ENCODE measurements at places on chromosomes 1 and 21.

DNA sequence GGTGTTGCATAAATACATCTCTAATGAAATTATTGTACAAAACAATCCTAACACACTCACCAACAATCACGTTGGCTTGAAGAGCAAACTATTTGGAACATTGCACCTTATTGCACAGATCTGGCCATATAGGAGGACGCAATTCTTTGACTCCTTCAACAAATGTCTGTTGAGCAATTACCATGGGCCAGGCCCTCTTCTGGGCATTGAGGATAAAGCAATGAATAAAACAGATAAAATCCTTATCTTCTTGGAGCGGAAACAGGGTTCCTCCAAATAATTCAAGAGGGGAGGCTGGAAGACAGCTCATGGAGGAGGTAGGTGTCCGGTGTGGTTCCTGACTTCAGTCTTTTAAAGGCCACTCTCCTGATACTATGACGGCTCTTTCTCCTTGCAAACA, 43.3 kb downstream of the PAX7 start:
- H3K27me3 ChIP-seq = no peaks in the 10 kb centered on the region
- H3K4me3 ChIP-seq = no peak overlapping the region
- no peak overlapping the region for H3K27ac ChIP-seq
- H3K36me3 ChIP-seq = no peaks in the 10 kb centered on the region
- no peak for DNase-seq
- H3K4me1 ChIP-seq = no peaks in the 10 kb centered on the region

- no peaks in the 10 kb centered on the region for H3K36me3 ChIP-seq
- no peaks in the 10 kb centered on the region for H3K4me1 ChIP-seq
- no peaks in the 10 kb centered on the region for H3K27me3 ChIP-seq
- no peak within 1 kb of the TSS for H3K4me3 ChIP-seq
- no peak within 1 kb of the TSS for H3K27ac ChIP-seq
These were observed at the start of gene GBP7 for GRCh38 chr1:89175601-89176256. GBP7 (minus strand) TSS chr1:89176003; CDS start chr1:89171935, 4,068 bp downstream.

- no peaks in the 10 kb centered on the region for H3K36me3 ChIP-seq
- H3K4me3 ChIP-seq = no peak overlapping the region
- peaks cover 3% of the 10 kb centered on the region for H3K4me1 ChIP-seq
These were observed 201.6 kb downstream of the PTPRU start for GRCh38 chr1:29437946-29438345.

- no peaks in the 10 kb centered on the region for H3K27me3 ChIP-seq
- DNase-seq = no peak
- no peak overlapping the region for H3K27ac ChIP-seq
- no peaks in the 10 kb centered on the region for H3K4me1 ChIP-seq
- no peaks in the 10 kb centered on the region for H3K36me3 ChIP-seq
These were observed 53.9 kb upstream of the AKT3 start for GRCh38 chr1:243903895-243904294.

DNA sequence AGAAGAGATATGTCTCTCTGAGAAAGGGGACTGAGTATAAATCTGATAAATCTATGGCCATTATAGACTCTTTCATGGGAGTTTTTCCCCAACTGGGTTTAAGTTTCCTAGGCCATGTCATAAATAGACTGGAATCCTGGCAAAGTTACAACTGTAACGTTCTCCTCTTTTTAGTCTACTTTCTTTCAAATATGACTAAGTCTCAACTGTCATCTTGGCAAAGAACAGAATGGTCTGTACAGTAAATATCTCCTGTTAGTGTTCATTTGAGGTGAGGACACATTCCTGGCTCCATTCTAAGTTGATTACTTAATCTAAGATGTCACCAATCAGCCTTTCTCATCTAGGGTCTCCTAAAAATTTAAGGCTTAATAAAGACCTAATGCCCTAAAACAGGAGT, 300.5 kb downstream of the BRINP2 start:
- no peaks in the 10 kb centered on the region for H3K36me3 ChIP-seq
- no peaks in the 10 kb centered on the region for H3K4me1 ChIP-seq
- no peak overlapping the region for H3K27ac ChIP-seq
- H3K27me3 ChIP-seq = no peaks in the 10 kb centered on the region
- H3K4me3 ChIP-seq = no peak overlapping the region

DNA sequence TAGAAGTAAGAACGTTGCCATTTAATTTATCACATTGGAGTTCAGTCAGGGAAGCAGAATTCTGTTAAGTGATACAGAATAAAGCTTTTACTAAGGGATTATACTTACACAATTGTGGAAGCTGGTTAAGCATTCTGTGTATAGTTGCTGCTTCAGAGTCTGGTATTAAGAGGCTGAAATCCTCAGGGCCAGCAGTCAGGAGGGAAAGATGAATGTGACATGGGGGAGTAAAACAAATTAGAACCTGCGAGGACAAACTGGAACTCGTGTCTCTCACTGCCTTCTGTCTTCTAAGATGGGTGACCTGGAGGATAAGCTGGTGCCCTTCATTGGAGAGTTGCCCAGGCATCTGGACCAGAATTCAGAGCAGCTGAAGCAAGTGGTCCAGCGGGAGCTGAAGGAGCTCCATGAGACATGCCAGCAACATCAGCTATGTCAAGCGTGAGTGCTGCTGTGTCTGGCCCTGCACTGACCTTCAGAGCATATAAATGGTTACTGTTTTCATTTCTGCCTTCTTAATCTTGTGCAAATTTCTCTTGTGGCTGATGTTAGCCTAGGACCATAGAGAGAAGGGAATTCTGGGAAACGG, 23.0 kb downstream of the MARK1 start:
- H3K4me3 ChIP-seq = no peak overlapping the region
- H3K27me3 ChIP-seq = no peaks in the 10 kb centered on the region
- DNase-seq = no peak
- H3K36me3 ChIP-seq = no peaks in the 10 kb centered on the region

DNA sequence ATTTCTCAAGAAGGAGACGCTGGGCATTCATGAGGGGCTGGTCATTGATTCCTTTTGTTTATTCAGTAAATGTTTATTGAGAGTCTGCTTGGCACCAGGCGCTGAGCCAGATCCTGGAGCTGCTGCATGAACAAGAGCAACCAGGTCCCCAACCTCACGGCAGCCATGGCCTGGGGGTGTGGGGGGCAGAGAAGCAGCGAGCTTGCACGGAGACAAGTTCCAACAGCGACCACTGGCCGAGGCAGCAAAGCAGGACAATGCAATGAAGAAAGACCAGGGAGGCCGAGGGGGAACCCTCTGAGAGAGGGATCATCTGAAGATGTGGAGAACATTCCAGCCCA, 7.5 kb downstream of the KCNAB2 start:
- no peak overlapping the region for H3K27ac ChIP-seq
- H3K27me3 ChIP-seq = no peaks in the 10 kb centered on the region
- H3K4me3 ChIP-seq = no peak overlapping the region
- no peaks in the 10 kb centered on the region for H3K36me3 ChIP-seq
- peaks cover 18% of the 10 kb centered on the region for H3K4me1 ChIP-seq

DNA sequence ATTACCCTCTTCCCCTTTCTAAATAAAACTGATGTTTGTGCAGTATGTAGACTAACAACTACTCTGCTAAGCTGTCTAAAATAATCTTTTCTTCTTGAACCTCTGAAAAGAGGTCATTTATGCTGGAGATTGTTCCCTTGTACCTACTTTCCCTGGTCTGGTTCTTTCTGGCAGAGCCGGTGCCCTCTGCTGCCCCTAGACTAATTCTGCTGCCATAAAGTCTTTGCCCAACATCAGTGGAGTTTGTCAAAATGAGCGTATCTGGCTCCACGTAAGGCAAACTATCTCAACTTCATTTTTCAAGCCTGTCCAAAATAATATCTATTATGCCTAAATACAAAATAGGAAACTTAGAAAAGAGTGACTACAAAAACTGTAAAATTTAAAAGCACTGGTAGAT, 30.9 kb upstream of the ANGPTL7 start:
- H3K36me3 ChIP-seq = peaks cover 29% of the 10 kb centered on the region
- no peak overlapping the region for H3K27ac ChIP-seq
- no peaks in the 10 kb centered on the region for H3K27me3 ChIP-seq
- no peaks in the 10 kb centered on the region for H3K4me1 ChIP-seq

- no peaks in the 10 kb centered on the region for H3K36me3 ChIP-seq
- no peak overlapping the region for H3K4me3 ChIP-seq
- peaks cover 17% of the 10 kb centered on the region for H3K4me1 ChIP-seq
- H3K27ac ChIP-seq = no peak overlapping the region
- DNase-seq = no peak
- no peaks in the 10 kb centered on the region for H3K27me3 ChIP-seq
These were observed 991 bp downstream of the ANKRD35 start for GRCh38 chr1:145884675-145885074.

Measured in upper lobe of left lung (tissue), 6 donors.